Activated naive CD4-positive, alpha-beta T cell treated with anti-CD3 and anti-CD28 coated beads, Interleukin-2, amount 10 ng/mL, durations not matched to agents 7 days and 5 days (primary cell): ENCODE measurements at places on chromosomes 16 and 17.

DNA sequence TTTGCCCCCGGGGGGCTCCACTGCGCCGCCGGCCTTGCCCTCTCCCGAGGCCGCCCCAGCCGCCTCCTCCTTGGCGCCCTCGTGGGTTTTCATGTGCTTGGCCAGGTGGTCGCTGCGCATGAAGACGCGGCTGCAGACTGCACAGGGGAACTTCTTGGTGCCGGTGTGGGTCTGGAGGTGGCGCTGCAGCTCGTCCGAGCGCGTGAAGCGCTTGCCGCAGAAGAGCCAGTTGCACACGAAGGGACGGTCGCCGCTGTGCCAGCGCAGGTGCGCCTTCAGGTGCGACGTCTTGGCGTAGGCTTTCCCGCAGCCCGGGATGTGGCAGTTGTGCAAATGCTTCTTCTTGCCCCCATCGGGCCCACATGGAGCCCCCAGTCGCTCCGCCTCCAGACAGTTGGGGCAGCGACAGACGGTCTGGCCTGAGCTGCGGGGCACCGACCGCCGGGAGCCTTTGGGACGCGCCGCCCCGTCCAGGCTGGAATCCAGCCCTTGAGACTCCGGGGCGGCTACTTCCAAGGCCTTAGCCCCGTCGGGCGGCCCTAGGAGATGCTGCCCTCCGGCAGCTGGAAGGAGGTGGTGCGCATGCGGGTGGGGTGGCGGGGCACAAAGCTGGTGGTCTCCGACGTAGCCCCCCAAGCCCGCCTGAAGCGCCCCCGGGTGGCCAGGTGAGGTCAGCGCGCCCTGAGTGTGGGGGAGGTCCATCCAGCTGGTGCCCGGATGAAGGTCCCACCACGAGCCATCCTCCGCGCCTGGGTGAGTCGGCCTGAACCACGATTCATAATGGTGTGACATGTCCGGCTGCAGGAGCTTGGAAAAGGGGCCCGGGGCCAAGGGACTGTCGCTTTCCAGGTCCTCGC, 3.4 kb downstream of the SP6 start:
- H3K4me3 ChIP-seq = no peak overlapping the region
- no peak overlapping the region for H3K27ac ChIP-seq
- peaks cover 92% of the 10 kb centered on the region for H3K27me3 ChIP-seq
- peak; percentile 50 for DNase-seq
- no peaks in the 10 kb centered on the region for H3K36me3 ChIP-seq
- H3K4me1 ChIP-seq = peaks cover 28% of the 10 kb centered on the region

DNA sequence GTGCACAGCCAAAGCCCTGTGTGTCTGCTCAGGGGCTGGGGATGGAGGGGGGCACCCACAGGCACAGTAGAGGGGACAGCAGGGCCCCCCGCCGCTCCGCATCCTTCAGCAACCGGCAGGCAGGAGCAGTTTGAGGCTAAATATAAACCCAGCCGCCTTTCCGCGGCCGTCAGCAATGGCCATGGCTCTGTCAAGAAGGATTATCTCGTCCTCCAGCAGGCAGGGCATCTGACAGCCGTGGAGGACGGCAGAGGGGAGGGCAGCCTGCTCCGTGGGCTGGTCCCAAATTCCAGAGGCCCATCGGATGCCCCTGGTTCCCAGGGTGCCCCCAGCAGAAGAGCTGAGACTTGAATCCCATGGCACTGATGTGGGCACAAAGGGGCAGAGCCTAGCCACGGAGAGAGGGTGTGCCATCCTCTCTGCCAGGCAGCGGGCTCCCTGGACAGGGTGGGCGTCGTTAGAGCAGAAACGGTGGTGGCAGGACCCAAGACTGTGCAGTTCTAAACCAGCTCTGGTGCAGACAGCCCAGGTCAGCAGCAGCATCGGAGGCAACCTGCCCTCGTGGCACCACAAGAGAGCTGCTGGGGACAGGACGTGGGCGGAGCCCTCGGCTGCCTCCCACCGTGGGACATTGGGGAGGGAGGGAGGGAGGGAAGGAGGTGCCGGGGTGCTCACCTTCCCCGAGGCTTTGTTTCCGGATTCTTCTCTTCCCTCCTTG, 198.8 kb upstream of the CIBAR2 start:
- peak overlapping the region; percentile 82 for H3K27ac ChIP-seq
- H3K36me3 ChIP-seq = peaks cover under 1% of the 10 kb centered on the region
- H3K27me3 ChIP-seq = peaks cover 4% of the 10 kb centered on the region
- no peak overlapping the region for H3K4me3 ChIP-seq

DNA sequence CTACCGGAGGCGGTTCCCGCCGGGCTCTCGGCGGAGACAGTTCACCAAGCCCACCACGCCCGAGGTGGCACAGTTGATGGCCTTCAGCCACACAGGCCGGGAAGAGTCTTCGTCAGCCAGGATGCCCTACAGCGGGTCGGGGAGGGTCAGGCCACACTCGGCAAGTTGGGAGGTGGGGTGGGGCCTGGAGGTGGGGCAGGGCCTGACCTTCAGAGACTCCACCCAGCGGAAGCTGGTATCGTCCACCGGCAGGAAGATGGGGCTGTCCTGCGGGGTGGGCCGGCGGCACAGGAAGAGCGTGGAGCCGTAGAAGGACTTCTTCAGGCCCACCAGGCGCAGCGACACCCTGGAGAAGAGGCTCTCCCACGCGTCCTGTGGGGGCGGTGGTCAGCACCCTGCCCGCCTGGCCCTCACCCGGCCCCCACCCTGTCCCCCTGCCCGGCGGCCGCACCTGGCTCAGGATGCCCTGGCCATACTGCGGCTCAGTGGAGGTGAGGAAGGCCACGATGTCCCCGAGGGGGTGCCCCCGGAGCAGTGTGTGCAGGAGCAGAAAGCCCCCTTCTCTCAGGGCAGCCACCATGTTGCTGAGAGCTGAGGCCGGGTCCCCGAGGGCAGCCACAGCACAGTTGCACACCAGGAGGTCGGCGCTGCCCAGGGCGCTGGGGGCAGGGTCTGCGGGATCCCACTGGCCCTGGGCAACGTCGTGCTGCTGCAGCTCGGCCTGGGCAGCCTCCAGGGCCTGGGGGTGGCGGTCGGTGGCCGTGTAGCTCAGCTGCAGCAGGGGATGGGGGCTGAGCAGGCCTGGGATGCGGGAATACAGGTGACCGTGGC, 12.8 kb downstream of the FASN start:
- H3K4me3 ChIP-seq = no peak overlapping the region
- no peaks in the 10 kb centered on the region for H3K4me1 ChIP-seq
- H3K27ac ChIP-seq = no peak overlapping the region
- no peak for DNase-seq
- no peaks in the 10 kb centered on the region for H3K27me3 ChIP-seq

DNA sequence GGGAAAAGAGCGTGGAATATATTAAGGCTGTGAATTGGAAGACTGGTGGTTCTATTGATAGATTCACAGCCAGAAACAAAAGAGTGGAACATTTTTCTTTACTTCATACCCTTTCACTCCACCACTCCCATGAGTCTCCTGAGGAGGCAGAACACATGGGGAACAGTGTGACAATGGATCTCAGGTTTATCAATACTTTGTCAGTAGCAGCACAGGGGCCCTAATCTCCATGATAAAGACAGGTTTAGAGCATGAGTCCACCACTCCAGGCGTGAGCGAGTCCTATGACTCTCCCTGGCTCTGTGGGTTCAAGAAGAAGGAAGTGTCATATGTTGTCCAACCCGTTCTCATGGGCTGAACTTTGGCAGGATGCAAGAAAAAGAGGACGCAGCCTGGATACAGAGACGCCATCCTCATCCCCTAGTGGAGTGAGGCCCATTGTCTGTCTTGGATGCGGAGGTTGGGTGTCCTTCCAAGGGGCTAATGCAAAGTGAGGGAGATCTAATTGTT, 361.2 kb downstream of the TMEM114 start:
- H3K36me3 ChIP-seq = no peaks in the 10 kb centered on the region
- H3K27ac ChIP-seq = no peak overlapping the region
- no peaks in the 10 kb centered on the region for H3K27me3 ChIP-seq
- no peak overlapping the region for H3K4me3 ChIP-seq
- no peak for DNase-seq

- no peak overlapping the region for H3K27ac ChIP-seq
- no peaks in the 10 kb centered on the region for H3K4me1 ChIP-seq
- H3K36me3 ChIP-seq = no peaks in the 10 kb centered on the region
- DNase-seq = no peak
- H3K27me3 ChIP-seq = no peaks in the 10 kb centered on the region
Observed at GRCh38 chr16:6375465-6376075, 957.1 kb upstream of the RBFOX1 start.

GRCh38 chr16:22007509-22008214, at the start of gene MOSMO:
TSS of gene MOSMO (plus strand) at chr16:22008111. CDS start at chr16:22008302, 191 bp downstream.
- DNase-seq = peak; percentile 78
- H3K27me3 ChIP-seq = peaks cover 41% of the 10 kb centered on the region
- H3K27ac ChIP-seq = peak within 1 kb of the TSS; percentile 83
- peaks cover 7% of the 10 kb centered on the region for H3K36me3 ChIP-seq
- H3K4me3 ChIP-seq = peak within 1 kb of the TSS; percentile 85

- no peak overlapping the region for H3K4me3 ChIP-seq
- H3K27ac ChIP-seq = no peak overlapping the region
- H3K36me3 ChIP-seq = peaks cover 2% of the 10 kb centered on the region
Observed at GRCh38 chr16:88536971-88537751, 33.0 kb upstream of the ZC3H18 start.

DNA sequence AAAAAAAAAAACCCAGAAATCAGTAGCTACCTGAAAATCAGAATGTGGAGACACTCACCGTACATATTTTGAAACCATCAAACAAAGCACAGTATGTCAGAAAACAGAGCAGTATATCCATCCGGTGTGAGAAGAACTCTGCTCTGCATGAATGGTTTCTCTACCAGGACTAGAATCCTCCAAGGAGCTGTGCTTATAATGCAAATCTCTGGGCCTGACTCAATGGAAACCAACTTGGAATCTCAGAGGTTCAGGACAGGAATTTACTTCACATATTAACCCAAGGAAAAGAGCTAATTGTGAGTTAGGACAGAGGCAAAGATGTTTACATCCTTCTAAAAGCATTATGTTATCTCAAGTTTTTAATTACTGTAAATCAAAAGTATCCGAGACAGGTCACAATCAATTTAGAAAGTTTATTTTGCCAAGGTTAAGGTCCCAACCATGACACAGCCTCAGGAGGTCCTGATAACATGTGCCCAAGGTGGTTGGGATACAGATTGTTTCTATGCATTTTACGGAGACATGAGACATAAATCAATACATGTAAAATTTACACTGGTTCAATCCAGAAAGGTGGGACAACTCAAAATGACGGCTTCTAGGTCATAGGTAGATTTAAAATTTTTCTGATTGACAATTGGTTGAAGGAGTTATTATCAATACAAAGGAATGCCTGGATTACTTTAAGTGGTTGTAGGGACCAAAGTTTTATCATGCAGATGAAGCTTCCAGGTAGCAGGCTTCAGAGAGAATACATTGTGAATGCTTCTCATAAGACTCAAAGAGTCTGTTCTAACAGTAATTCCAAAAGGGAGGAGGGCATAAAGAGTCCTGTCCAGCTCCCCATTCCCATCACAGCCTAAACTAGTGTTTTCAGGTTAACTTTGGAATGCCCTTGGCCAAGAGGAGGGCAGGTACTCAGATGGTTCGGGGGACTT, 164.1 kb downstream of the CDH8 start:
- no peak overlapping the region for H3K4me3 ChIP-seq
- H3K27ac ChIP-seq = no peak overlapping the region
- H3K27me3 ChIP-seq = no peaks in the 10 kb centered on the region
- H3K36me3 ChIP-seq = no peaks in the 10 kb centered on the region
- no peaks in the 10 kb centered on the region for H3K4me1 ChIP-seq

- no peak within 1 kb of the TSS for H3K27ac ChIP-seq
- DNase-seq = peak; percentile 64
- peaks cover 98% of the 10 kb centered on the region for H3K27me3 ChIP-seq
- no peaks in the 10 kb centered on the region for H3K36me3 ChIP-seq
- H3K4me3 ChIP-seq = peak within 1 kb of the TSS; percentile 61
Observed at GRCh38 chr17:38605841-38606645, at the start of gene SRCIN1. TSS of gene SRCIN1 (minus strand) at chr17:38605952. CDS start at chr17:38605705, 247 bp downstream.

- H3K4me3 ChIP-seq = no peak overlapping the region
- no peak for DNase-seq
- no peaks in the 10 kb centered on the region for H3K4me1 ChIP-seq
- no peak overlapping the region for H3K27ac ChIP-seq
- no peaks in the 10 kb centered on the region for H3K27me3 ChIP-seq
Observed at GRCh38 chr16:73426433-73427160, 378.7 kb upstream of the ZFHX3 start.

DNA sequence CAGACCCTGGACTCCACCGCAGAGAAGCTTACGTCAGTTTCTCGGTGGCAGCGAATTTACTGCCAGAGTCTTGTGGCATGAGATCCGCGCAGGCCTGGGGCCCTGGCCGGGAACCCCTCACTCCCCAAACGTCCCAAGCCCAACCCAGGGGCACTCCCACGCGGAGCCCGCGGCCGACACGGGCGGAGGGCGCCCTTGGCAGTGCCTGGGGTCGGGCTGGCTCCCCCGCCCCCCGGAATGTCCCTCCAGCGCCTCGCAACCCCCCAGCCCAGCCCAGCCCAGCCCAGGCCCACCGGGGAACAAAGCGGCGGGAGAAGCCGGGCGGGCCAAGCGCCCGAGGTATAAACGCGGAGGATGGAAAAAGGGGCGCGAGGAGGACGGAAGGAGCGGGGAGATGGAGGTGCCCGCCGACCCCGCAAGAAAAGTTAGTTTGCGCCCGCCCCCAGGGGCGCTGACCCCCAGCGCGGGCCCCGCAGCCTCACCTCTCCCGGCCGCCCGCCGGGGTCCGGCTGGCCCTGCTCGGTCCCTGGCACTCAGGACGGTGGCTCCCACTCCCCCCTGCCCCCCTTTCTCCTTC, 330 bp downstream of the CASKIN2 start:
- peaks cover 35% of the 10 kb centered on the region for H3K27me3 ChIP-seq
- peak overlapping the region; percentile 66 for H3K4me3 ChIP-seq
- H3K36me3 ChIP-seq = peaks cover 17% of the 10 kb centered on the region
- DNase-seq = no peak
- H3K4me1 ChIP-seq = peaks cover 28% of the 10 kb centered on the region
- H3K27ac ChIP-seq = no peak overlapping the region

DNA sequence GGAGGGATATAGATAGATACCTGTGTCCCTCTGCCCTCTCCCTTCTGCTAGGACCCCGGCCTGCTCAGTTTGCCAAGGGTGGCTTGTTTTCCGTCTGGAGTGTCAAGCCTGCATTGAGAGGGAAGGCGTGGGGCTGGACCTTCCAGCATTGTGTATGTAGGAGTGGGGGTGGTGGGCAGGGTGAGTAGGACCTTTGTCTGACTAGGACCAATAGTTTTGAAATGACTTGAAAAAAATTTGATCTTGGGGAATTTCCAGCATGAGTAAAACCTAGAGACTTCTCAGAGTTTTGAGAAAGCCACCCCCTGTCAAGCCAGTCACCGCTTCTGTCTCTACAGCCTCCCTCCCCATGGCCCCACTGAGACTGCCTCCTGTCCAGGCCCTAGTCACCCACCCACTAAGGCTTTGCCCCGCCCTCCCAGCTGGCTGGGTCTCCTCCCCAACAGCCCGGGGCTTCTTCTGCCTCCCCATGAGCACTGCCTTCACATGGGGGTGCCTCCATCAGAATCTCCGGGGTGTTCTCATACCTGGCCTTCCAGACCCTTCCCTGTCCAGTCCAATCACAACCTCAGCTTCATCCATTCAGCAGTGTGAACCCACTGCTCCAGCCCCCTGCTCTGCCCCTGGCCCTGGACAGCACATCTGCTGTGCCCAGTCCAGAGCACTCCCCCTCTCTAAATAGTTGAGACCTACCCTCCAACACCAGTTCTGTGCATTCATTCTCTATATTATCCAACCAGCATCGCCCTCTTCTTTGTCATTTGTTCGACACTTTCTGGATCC, 207.0 kb downstream of the MSI2 start:
- no peak overlapping the region for H3K4me3 ChIP-seq
- H3K27me3 ChIP-seq = no peaks in the 10 kb centered on the region
- peak; percentile 41 for DNase-seq
- H3K27ac ChIP-seq = peak overlapping the region; percentile 55

GRCh38 chr17:43982171-43982570, 22.3 kb upstream of the NAGS start:
- H3K4me1 ChIP-seq = peaks cover 17% of the 10 kb centered on the region
- DNase-seq = no peak
- no peak overlapping the region for H3K4me3 ChIP-seq
- no peak overlapping the region for H3K27ac ChIP-seq
- H3K36me3 ChIP-seq = no peaks in the 10 kb centered on the region
